A549 treated with CORT108297 at 1 μM for 4 hours (cell line): ENCODE measurements at places on chromosomes 11 and 22. TPM values are rescaled to one million over a fixed set of nuclear protein-coding genes. Genes with fewer than 3 reads are reported as not detected.

POTEH gene
- not detected in 5 replicates for total RNA-seq

CTSW gene
- total RNA-seq, result 0.06 to 0.16 TPM in 2 of 5 replicates, not detected in the others

RIMBP3B gene
- 0.29 to 0.62 TPM (median 0.51 TPM) in 5 replicates for total RNA-seq

SOX6 gene
- total RNA-seq, result 0.01 to 0.14 TPM (median 0.01 TPM) in 3 of 5 replicates, not detected in the others

HBG2 gene
- total RNA-seq, result not detected in 5 replicates

SAA4 gene
- not detected in 5 replicates for total RNA-seq

KDM4D gene
- total RNA-seq, result 0.26 to 0.45 TPM (median 0.39 TPM) in 5 replicates

DRAP1 gene
- total RNA-seq, result 196 to 277 TPM (median 239 TPM) in 5 replicates

CHST1 gene
- total RNA-seq, result 1.4 to 1.7 TPM (median 1.7 TPM) in 5 replicates

TMEM41B gene
- 20.9 to 27.1 TPM (median 22.9 TPM) in 5 replicates for total RNA-seq
